ENCODE measurements at places on chromosomes 2 and 18.

- peak; percentile 41 for DNase-seq
These were observed 59.5 kb downstream of the PUM2 start for GRCh38 chr2:20291106-20291564.

GRCh38 chr2:17643031-17643615 is 102.6 kb downstream of the VSNL1 start:
- DNase-seq: peak; percentile 30

DNA sequence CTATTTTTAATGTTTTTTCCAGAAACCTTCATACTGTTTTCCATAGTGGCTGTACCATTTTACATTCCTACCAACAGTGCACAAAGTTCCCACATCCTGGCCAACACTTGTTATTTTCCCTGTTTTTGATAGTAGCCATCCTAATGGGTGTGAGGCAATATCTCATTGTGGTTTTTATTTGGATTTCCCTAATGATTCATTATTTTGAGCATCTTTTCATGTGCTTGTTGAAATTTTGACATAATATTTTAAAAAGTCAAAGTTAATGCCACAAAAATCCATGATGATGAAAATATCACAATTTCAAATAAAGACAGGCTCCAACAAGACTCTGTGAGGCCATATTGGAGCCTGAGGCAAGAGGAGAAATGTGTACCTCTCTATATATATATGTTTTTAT is 50.2 kb downstream of the VWA3B start:
- DNase-seq: no peak

DNA sequence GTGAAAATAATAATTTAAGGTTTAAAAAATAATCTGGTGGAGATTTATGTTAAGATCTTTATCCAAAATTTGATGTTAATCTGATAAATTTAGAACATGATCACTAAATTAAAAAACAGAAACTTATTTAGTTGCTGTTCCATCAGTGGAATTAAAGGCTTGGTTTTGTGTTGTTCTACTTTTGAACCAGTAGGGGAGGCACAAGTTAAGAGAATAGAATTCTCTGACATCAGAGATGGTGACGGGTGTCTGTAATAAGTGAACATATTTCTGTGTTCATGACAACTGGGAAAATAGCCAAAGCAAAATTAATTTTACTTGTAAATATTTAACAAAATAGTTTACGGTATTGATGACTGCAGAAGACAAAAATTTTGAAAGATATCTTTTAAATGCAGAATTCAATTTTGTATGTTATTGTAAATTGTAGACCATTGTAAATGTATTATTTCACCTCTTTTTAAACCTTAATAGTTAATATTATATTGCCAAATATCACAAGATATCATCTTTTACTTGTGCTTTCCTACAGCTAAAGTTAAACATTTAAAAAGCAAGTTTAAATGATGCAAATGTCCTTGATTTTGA is 106.0 kb downstream of the UBR3 start:
- no peak for DNase-seq

DNA sequence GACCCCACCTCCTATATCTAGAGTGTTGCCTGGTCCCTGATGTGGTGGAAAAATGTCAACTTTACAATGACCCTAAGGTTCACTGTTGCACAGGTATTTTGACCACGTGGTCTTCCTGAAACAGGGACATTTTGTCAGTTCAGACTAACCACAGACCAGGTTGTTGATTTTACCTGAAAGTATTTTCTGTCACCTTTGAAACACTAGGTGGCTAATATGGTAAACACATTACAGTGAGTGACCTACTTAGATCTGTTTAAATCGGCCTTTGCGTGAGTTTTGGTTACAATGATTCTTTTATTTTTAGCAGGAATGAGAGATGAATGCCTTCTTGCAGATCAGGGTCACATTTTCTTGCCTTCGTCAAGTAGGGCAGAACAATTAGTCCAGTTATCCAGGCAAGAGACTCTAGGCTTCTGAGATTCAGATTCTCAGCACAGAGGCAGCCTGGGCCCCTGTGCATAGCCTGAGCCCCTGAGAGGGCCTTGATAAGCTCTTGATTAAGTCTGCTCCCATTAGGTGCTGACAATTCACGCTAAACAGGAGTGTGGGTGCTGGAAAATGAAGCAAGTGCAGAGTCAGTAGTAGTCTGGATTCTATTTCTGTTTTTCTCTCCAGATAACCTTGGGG is 226.2 kb downstream of the KCNS3 start:
- no peak for DNase-seq

DNA sequence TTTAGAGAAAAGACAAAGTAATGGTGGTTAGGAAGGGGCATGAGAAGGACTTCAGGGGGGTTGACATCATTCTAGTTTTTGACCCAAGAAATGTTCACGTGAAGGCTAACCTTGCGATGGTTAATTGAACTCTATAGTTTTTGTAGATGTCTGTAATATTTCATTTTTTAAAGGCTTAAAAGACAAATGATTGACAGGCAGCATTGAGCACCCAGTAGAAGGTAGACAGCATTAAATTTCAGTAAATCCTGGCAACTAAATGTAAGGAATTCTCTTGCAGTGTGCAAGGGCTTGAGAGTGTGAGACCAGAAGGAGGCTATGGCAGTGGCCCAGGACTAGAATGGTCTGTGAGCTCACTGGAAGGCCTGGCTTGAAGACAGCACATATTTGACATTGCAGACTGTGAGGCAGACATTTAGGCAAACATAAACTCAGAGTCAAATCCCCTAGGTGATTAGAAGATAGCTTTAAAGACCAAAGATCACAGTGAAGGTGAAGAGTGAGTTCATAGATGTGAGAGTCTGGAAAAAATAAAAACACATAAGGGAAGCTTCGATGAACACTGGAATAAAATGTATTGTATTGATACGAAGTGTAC is 100.1 kb upstream of the MAP4K4 start:
- DNase-seq: no peak

GRCh38 chr2:72762276-72762675 is 63.6 kb downstream of the EXOC6B start:
- DNase-seq: no peak

GRCh38 chr2:15980605-15981098 is 40.3 kb downstream of the MYCN start:
- DNase-seq: no peak

- DNase-seq: no peak
These were observed 139.6 kb downstream of the SH3BP4 start for GRCh38 chr2:235091421-235091820.

- peak; percentile 59 for DNase-seq
These were observed 61.1 kb upstream of the RPL31 start for GRCh38 chr2:100940766-100941645.

DNA sequence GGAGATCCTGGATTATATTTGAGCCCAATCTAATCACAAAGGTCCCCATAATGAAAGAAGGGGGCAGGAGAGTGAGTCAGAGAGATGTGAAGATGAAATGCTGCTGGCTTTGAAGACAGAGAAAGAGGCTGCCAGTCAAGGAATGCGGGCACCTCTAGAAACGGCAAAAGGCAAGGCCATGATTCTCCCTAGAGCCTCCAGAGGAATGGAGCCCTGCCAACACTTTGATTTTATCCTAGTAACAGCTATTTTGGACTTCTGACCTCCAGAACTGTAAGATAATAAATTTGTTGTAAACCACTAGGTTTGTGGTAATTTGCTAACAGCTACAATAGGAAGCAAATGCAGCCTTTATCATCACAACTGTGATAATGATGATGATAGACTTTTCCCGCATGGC is 32.9 kb downstream of the LBH start:
- no peak for DNase-seq

DNA sequence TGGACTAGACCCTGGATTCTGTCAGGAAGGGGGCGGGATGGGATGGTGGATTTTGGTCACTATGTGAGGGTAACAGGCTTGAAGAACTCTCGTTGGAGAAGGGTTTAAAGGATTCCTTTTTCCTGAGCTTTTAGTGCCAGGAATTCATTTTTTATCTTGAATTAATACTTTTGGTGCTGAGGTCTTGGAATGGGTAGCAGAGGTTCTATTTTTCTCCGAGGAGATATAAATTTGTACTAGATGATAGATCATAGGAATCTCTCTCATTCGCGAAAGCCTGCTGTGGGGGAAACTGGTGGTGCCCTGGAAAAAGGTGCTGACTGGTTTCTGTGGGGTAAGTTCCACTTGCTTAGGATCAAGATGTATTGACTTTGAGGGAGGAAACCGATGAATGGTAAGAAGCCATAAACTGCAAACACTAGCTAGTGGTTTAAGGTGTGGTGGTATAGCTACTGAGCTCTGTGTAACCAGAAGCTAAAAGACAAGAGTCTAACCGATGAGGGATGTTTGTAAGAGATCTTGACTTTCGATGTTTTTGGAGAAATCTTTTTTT is 706 bp downstream of the AGPS start:
- DNase-seq: peak; percentile 16

DNA sequence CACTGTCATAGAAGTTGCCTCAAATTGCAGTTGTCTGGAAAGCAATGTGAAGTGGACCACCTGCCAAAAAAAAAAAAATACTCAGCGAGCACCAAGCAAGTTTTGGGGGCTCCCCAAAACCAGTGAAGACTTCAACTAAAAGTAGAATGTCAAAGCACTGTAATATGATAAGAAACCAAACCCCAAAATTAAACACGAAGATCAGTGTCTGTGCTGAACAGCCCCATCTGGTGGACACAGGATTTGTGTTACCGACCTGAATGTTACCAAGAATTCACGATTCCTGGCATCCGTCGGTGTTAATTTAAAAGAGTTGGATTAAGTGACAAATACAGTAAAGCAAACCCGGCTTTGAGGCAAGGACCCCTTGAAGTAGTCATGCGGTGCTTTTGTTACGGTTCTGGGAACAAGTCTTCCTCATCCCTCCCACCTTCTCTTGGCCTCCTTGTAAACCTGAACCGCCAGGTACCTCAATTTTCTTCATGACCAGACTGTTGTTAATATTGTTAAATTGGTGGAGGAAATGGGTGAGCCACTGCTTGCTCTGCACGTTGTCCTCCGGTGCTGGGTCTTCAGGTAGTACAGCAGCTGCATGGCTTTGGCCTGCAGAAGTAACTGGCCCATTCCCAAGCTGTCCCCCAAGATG is 31.3 kb upstream of the SSB start:
- peak; percentile 77 for DNase-seq

GRCh38 chr2:100321866-100322820 is at the start of gene LONRF2:
Gene LONRF2, minus strand, starts transcription at chr2:100322501. Its CDS starts 408 bp downstream, at chr2:100322093.
- no peak for DNase-seq

DNA sequence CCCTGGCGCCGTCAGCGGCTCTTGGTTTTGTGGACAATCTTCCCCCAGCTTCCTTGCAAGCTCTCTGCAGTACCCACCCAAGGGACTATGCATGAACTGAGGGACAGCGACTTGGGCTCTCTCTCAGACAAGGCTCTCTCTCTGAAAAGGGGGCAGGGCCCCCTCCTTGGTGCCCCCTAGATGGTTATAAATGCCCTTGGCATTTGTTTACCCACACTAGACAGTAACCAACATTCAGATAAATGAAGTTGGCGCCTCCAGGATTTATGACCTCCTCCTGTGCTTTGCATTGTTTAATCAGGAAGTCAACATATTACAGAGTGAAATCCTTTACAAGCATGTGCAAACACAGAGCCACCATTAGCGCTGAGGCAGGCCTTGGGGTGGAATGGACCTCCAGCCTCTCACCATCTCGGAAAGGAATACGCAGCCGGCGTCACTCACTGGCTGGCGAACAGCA is 547.4 kb upstream of the ID2 start:
- DNase-seq: no peak

DNA sequence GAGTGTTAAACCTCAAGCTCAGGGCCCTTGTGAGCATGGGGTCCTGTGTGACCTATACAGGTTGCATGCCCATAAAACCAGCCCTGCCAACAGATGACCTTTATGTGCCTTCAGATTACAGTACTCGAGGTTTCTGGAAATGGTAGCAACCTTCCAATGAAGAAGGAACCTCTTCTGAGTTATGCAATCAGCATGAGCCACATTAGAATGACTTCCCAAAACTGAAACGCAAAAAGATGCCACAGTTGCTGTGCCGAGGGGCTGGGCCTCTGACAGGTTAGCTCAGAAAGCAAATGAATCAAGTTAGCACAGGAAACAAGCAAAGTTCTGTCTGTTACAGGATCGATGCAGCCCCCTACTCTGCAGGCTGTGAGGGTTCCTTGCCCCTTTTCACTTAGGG is 37.7 kb downstream of the TGFA start:
- DNase-seq: peak; percentile 56

- DNase-seq: no peak
These were observed 587.0 kb upstream of the DSEL start for GRCh38 chr18:68103561-68103960.

GRCh38 chr2:164389411-164389810 is 231.9 kb downstream of the GRB14 start:
- DNase-seq: no peak

DNA sequence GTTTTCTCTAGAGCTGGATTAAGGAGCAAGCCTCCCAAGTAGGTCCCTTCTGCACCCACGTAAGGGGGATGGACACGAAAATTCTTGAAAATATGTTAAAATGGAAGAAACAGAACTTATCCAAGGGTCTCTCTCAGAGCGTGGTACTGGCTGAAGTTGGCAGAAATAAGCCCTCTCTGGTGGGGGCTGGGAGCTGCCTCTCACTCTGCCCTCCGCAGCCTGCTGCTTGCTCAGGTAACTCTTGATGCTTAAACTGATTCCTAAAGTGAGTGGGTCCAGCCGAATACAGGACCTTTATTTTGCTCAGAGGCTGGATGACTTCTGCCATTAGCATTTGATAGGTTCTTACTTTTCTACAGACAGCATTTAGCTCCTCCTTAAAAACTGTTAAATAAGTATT is 78.1 kb downstream of the SPHKAP start:
- no peak for DNase-seq

DNA sequence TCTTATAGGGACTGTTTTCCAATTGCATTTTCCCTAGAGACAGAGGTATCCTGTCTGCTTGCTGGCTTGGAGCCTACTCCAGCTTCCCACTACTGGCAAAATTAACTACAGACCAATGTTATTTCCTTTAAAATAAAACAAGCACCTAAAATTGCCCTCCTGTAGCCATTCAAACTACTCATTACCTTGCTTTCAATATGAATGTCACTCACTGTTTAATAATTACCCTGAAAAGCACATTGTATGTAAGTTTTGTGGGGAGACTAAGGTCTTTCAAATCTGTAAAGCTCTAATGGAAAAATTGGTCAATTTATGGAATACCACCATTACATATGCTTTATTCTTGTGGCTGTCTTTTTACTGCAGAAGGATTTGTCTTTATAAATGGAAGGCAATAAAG is 87.3 kb downstream of the DOCK10 start:
- DNase-seq: no peak

DNA sequence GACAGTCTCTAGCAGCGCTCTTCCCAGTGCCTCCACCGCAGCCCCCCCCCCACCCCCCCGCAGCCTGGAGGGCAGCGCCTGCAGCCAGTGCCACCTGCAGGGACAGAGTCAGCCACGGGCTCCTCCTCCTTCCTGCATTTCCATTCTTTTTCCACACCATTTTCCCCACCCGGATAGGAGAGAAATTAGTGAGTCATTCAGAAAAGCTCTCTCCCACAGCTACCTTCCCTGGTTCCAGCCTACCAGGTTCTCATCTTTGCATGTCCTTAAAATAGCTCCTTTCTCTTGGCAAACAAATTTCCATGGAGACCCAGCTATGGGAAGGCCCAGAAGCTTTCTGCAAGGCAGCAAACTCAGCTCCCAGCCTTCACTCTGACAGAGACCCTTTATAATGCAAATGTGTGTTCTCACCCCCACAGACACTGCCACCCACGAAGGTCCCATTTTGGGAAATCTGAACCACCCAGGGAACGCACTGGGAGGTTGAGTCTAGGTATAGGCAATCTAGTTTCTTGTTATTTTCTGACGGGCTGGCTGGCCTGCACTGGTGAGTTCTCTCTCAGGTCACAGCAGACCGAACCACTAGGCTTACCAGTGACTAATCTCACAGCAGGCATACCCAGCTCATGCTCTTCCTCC is 41.8 kb upstream of the ATG16L1 start:
- DNase-seq: no peak

- no peak for DNase-seq
These were observed 105.9 kb downstream of the ACKR3 start for GRCh38 chr2:236675526-236675925.
